ENCODE measurements at places on chromosomes 13 and 19.

GRCh38 chr13:110600980-110601379 is 14.4 kb upstream of the NAXD start:
- no peak for DNase-seq

- no peak for DNase-seq
Observed at GRCh38 chr19:46390866-46391265, 22.5 kb downstream of the CCDC8 start.

DNA sequence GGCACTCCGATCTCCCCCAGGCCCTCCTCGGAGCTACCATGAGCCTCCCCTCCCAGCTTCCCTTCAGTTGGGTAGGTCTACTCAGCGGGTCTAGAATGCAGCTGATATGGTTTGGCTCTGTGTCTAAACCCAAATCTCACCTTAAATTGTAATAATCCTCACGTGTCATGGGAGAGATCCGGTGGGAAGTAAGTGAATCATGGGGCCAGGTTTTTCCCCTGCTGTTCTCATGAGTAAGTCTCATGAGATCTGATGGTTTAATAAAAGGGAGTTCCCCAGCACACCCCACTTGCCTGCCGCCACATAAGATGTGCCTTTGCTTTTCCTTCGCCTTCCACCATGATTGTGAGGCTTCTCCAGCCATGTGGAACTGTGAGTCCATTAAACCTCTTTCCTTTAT is 14.5 kb upstream of the DOCK9 start:
- no peak for DNase-seq

DNA sequence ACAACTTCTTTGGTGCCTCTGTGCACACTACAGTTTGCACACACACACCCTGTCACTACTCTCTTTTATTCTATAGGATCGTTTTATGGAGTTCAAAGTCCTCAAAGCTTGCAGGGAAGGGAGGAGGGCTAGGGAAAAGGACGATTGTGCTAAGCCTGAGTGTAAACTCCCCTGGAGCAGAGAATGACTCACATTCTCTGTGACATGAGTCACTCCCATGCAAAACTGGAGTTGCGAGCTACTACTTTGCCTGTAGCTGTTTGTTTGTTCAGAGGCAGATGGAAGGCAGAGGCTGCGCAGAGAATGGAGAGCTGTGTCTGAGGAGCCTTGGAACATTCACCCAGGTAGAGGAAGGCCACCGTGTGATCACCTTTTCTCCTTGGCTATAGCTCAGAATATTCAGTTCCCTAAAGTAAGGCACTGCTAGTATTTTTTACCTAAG is 80.5 kb upstream of the MBNL2 start:
- DNase-seq = no peak

DNA sequence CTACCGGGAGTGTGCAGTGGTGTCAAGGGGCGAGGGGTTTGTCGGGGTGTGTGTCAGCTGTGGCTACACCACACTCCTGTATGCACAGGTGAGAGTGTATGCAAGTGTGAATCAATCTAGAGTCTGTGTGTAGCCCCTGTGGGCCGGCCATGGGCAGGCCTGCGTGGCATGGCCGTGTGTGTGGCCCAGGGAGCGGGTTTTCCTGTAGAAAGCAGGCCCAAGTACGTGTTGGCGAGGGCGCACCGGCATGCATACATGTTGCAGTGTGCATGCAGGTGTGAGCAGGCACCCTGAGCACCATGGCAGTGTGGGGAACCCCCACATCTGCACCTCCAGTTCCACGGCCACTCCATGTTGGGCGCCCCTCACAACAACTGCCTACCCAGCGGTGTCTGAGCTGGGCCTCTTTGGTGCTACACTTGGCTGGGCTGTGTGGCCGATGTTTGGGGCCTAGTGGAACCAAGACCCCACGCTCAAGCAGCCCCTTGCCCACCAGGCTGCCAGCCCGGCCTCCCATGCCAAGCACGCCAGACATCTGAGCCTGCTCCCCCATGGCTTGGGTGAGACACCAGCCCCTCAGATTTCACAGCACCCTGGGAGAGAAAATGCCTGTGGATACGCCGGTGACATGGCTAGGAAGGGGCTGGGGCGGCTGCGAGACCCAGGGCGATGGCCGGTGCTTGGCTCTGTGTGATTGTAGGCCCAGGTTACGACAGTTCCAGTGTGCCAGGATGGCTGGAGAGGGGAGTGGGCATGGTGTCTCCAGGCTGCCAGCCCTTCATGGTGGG is 2.1 kb downstream of the NFIX start:
- DNase-seq = no peak

DNA sequence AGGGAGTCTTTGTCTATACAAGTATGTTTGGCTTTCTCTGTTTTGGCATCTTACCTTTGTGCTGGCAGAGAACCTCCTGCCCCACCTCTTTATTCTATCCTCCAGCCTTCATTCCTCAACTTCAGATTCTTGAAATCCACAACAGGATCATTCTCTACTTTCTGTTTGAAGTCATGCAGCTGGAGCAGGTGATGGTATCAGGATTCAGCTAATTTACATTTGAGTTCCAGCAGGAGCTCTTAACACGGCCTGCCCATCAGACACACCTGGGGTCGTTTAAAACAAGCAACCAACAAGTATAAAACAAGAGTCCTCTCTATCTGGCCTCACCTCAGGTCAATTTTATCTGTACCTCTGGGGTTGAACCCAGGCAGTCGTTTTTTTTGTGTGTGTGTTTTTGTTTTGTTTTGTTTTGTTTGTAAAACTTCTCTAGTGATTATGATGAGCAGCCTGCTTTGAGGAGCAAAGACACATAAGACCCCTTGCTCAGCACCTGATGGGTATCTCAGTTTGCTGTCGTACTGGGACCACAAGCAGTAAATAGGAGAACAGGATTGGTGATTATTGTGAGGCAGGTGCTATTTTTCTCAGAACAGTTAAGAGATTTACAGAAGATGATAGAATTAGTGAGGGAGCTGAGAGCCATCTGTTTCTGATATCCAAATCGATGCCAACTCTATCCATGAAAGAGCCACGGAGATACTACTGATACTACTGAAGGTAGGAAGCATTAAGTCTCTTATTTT is 78.4 kb downstream of the GPC6 start:
- no peak for DNase-seq

DNA sequence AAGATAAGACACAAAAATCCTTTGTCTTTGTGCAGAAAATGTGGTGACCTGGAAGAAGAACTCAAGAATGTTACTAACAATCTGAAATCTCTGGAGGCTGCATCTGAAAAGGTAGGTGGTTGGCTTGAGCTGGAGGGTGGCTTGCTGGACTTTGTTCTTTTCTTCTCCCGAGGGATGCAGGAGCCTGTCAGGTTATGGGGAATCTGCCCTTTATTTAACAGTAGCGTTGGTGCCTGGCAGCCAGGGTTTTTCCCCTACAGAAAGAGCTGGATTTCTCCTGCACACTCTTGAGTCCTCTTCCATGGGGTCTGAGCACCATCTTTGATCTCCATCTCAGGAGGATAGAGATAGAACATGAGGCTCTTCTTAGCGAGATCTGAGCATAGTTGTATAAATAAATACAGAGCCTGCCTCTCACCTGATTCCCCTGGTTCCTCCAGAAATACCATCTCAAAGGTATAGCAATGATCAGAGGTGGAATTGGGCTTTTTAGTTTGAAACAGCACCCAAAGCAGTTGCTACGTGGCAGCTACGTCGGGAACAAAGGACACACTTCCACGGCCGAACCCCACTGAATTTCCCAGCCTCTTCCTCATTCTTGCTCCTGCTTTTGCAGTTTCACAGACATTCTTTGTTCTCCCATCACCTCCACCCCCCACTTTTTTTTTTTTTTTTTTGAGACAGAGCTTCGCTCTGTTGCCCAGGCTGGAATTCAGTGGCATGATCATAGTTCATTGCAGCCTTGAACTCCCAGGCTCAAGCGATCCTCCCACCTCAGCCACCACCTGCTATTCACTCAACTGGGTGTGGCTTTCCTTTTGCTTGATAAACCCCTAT is 12.9 kb downstream of the TPM4 start:
- DNase-seq = no peak

- no peak for DNase-seq
Observed at GRCh38 chr13:29679396-29680053, 84.0 kb upstream of the SLC7A1 start.

- DNase-seq = no peak
Observed at GRCh38 chr13:40381935-40382764, 284.3 kb downstream of the FOXO1 start.

DNA sequence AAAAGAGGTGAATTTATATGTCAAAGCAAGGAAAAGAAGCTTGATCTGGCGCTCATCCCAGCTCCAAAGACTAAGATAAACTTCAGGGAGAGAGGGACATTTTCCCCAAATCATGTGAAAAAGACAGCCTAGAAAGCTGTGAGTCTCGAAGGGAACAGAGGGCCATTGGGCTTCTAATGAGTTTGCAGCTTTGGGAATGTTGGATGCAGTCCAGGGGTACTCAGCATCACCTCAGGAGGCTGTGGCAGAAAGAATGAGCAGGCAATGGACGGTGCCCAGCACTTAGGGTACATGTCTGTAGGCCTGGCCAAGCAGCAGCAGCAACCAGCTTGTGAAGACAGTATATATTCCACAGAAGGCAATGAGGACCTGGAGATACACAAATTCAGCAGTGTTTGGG is 25.7 kb upstream of the WASF3 start:
- DNase-seq = no peak

- DNase-seq = no peak
Observed at GRCh38 chr13:57063007-57063406, 77.7 kb upstream of the PRR20A start.

DNA sequence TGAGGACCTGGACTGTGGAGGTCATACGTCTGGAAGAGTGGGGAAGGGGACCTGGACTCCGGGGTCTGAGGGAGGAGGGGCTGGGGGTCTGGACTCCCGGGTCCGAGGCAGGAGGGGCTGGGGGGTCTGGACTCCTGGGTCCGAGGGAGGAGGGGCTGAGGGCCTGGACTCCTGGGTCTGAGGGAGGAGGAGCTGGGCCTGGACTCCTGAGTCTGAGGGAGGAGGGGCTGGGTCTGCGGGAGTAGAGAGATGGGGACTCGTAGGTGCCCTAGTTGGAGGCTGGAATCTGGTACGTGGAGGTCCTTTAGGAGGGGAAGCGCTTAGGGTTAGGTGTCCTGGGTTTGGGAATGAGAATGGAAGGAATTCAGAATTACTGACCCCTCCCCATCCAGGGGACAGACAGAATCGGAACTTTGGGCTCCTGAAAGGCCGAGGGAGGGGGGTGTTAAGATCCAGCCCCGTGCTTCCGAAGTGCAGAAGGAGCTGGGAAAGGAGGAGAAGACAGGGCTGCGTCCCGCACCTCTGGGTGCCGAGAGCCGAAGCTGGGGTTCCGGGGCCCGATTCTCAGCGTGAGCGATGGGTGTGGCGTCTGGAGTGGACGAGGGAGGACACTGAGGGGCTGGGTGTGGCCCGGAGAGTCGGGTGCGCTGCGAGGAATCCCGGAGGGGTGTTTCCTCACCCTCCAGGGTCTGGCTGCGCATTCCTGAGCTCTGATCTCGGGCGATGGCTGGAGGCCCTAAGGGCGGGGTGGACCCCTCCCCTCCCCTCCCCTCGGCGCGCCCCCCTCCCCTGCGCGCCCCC is 608 bp downstream of the MYADM start:
- no peak for DNase-seq

- no peak for DNase-seq
Observed at GRCh38 chr13:79880818-79881217, 399.9 kb downstream of the NDFIP2 start.

GRCh38 chr13:112346899-112347229 is 29.3 kb upstream of the SPACA7 start:
- DNase-seq = no peak

DNA sequence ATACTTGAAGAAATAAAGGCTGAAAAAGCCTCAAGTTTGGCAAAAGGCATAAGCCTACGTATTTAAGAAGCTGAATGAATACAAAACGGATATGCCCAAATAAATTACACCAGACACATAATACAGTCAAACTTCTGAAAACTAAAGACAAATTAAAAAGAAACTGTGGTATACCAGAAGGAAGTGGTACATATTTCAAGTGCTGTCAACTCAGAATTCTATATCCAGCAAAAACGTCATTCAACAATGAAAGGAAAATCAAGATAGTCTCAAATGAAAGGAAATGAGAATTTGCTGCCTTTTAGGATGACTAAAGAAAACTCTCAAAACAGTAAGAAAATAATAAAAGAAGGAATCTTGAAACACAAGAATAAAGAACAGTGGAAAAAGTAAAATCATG is 69.5 kb downstream of the POLR1D start:
- DNase-seq = no peak

GRCh38 chr19:938233-938923 is 12.5 kb downstream of the ARID3A start:
- DNase-seq = no peak

DNA sequence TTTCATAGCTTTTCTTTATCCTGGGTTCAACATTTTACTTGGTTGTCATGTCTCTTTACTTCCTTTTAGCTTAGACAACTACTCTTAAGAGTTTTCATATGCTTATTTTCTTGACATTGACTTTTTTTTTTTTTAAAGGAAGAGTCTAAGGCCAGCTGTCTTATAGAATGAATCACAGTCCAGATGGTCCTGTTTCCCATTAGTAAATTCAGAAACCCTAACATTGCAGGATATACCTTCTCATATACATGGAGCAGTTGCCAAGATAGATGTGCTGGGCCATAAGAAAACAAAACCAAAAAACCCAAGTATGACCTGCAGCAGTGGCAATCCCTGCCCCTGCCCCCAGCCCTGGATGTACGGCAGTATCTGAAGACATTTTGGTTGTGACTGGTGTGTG is 72.8 kb downstream of the COG3 start:
- DNase-seq = no peak

DNA sequence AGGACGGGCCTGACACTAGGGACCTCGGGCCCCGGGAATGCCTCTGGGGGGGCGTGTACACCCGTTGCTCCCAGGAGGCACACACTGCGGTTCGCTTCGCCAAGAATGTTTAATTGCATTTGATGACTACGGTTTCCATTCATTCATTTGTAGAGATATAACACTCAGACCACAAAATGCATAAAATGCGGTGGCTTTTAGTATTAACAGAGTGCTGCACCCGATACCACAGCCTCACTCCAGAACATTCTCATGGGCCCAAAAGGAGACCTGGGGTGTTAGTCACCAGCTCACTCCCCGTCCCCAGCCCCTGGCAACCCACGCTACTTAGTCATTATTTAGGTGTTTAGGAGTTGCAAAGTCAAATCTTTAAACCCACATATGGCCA is 21.8 kb downstream of the HCN2 start:
- no peak for DNase-seq

- no peak for DNase-seq
Observed at GRCh38 chr13:72839831-72840426, 58.0 kb downstream of the PIBF1 start.

- DNase-seq = no peak
Observed at GRCh38 chr13:98214707-98215106, 37.6 kb upstream of the RNF113B start.
